ENCODE measurements at places on chromosomes 11 and 22.
A peak's percentile ranks its signal among the peaks of the same experiment; 100 is the strongest.

DNA sequence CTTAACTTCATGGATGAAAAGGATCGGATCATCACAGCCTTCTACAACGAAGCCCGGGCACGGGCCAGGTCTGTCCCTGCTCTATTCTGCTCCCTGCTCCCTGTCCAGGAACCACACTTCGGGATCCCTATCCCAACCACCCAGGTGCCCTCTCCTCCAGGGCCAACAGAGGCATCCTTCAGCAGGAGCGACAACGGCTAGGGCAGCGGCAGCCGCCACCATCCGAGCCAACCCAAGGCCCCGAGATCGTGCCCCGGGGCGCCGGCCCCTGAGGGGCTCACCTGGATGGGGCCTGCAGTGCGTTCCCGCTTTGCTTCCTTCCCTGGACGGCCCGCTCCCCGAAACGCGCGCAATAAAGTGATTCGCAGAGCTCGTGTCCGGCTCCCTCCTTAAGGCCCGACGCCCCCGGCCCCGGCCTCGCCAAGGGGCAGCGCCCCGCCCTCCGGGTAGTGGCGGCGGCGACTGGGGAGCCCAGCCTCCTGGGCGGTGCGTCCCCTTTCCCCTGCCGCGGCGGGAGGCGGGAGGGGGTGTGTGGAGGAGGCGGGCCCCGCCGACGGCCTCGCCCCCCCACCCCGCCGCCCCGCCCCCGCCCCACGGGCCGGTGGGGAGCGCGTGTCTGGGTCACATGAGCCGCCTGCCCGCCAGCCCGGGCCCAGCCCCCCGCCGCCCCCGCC is at the start of gene VEGFB:
TSS of gene VEGFB (plus strand) at position 672 of the 674 bp plus-strand sequence. CDS start 250 bp downstream, outside the sequence.
- no peaks in the 10 kb centered on the region for H3K27me3 ChIP-seq
- H3K4me1 ChIP-seq, result peaks cover 88% of the 10 kb centered on the region
- peaks cover 47% of the 10 kb centered on the region for H3K36me3 ChIP-seq
- DNase-seq, result peak; percentile 63
- H3K4me3 ChIP-seq, result peak within 1 kb of the TSS; percentile 95

DNA sequence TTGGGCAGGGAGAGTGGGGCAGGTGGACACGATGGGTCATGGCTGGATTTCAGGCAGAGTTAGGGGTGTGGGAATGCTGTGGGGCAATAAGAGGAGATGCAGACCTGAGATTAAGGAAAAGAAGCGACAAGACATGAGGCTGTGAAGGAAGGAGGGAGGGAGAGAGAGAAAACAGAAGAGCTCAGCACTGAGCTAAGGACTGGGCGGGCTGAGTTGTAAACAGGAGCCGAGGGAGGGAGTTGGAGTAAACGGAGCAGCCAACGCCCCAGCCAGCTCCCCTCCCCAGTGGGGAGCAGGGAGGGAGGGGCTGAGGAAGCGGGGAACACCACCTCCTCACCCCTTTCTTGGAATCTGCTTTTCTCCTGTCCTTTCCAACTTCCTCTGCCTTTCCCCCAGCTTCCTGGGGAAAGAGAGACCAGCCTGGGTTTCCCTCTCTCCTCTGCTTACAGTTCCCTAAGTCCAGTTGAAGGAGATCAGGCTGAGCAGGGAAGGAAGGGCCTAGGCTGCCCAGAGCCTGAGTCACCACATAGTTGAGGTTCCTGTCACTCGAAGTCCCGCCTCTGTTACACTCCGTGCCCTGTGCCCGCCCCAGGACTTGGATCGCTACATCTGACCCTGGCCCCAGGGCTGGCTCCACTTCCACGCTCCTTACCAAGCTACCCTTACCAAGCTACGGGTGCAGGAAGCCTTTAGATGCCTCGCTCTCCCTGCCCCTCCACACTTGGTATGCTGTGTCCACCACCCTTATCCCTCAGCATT is 6.7 kb upstream of the AHNAK start:
- H3K36me3 ChIP-seq, result peaks cover 11% of the 10 kb centered on the region
- H3K27ac ChIP-seq, result peak overlapping the region; percentile 98
- peaks cover 75% of the 10 kb centered on the region for H3K4me1 ChIP-seq
- DNase-seq, result no peak

DNA sequence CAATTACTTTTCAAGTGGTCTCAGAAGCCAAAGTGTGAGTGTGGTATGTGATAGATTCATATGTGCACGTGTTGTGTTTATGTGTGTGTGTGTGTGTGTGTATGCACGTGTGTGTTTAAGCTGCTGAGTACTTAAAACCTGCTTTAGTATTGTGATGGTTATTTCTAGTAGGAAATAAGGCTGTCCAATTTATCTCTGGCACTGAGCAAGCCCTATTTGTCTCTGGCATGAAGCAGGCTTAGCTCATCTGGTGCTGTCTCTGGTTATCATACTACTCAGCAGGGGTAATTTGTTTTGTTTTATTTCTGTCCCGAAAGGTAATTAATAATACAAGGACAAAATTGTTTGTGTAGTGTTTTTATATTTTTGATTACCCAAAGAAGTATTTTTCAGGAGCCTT is 333.7 kb downstream of the FAT3 start:
- no peak for DNase-seq
- H3K36me3 ChIP-seq, result no peaks in the 10 kb centered on the region
- no peak overlapping the region for H3K4me3 ChIP-seq
- no peaks in the 10 kb centered on the region for H3K4me1 ChIP-seq
- no peak overlapping the region for H3K27ac ChIP-seq

DNA sequence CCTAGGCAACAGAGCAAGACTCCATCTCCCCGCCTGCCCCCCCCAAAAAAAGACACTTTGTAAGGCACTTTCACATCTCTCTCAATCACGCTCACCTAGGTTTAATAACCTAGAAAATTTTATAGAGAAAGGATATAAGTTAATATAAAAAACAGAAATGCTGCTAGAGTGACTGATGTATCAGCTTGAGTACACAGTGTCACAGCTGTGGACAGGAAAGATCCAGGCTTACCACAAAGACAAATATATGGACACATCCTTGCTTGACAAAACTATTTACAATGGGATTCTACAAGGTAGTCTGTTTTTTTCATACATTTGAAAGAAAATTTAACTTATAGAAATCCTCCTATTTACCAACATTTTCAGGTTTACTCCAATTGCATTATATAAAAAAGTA is 96.7 kb downstream of the ABTB2 start:
- DNase-seq, result no peak
- peaks cover 16% of the 10 kb centered on the region for H3K4me1 ChIP-seq
- H3K36me3 ChIP-seq, result peaks cover 22% of the 10 kb centered on the region
- no peaks in the 10 kb centered on the region for H3K27me3 ChIP-seq

DNA sequence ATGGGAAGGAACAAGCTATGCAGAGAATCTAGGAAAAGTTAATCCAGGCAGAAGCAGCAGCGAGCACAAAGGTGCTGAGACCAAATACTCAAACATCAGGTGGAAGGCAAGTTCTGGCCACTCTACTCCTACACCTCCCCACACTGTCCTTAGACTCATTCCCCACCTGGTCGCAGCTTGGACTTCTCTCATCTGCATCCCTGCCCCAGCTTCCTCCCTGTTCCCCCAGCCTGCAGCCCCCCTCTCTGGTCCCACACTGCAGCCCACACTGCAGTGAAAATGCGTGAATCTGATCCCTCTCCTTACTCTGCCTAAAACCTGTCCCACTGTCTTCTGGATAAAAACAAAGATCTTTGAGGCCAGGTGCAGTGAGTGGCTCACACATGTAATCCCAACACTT is 9.1 kb downstream of the TPBGL start:
- no peaks in the 10 kb centered on the region for H3K36me3 ChIP-seq
- DNase-seq, result no peak
- peaks cover 39% of the 10 kb centered on the region for H3K27me3 ChIP-seq
- H3K27ac ChIP-seq, result no peak overlapping the region
- no peak overlapping the region for H3K4me3 ChIP-seq

DNA sequence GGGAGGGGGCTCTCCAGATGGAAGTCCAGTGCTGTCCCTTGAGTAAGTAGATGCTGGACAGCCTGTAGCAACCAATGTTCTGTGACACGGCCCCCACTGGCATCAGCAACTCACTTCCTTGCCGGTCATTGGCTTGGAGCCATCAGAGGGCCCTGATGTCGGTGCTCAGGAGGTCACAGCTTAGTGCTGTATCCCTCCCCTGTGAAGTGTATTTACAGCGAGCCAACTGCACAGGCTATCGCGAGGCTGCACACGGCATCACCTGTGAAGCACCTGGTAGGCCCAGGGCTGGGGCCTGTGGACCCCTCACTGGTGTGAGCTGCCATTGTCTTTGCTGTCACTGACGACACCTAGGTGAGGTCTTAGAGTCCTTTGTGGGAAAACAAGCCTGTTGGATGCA is 13.4 kb upstream of the ACR start:
- no peaks in the 10 kb centered on the region for H3K27me3 ChIP-seq
- no peak overlapping the region for H3K4me3 ChIP-seq
- DNase-seq, result no peak
- H3K36me3 ChIP-seq, result no peaks in the 10 kb centered on the region
- no peak overlapping the region for H3K27ac ChIP-seq

- no peaks in the 10 kb centered on the region for H3K4me1 ChIP-seq
- no peak for DNase-seq
- H3K27ac ChIP-seq, result no peak overlapping the region
- H3K36me3 ChIP-seq, result no peaks in the 10 kb centered on the region
Observed at GRCh38 chr11:101866619-101867491, 48.0 kb upstream of the CEP126 start.

GRCh38 chr11:120912504-120912903 is 111.4 kb upstream of the TBCEL start:
- H3K27me3 ChIP-seq, result peaks cover 20% of the 10 kb centered on the region
- H3K4me1 ChIP-seq, result no peaks in the 10 kb centered on the region
- no peak for DNase-seq
- H3K27ac ChIP-seq, result no peak overlapping the region
- no peaks in the 10 kb centered on the region for H3K36me3 ChIP-seq

DNA sequence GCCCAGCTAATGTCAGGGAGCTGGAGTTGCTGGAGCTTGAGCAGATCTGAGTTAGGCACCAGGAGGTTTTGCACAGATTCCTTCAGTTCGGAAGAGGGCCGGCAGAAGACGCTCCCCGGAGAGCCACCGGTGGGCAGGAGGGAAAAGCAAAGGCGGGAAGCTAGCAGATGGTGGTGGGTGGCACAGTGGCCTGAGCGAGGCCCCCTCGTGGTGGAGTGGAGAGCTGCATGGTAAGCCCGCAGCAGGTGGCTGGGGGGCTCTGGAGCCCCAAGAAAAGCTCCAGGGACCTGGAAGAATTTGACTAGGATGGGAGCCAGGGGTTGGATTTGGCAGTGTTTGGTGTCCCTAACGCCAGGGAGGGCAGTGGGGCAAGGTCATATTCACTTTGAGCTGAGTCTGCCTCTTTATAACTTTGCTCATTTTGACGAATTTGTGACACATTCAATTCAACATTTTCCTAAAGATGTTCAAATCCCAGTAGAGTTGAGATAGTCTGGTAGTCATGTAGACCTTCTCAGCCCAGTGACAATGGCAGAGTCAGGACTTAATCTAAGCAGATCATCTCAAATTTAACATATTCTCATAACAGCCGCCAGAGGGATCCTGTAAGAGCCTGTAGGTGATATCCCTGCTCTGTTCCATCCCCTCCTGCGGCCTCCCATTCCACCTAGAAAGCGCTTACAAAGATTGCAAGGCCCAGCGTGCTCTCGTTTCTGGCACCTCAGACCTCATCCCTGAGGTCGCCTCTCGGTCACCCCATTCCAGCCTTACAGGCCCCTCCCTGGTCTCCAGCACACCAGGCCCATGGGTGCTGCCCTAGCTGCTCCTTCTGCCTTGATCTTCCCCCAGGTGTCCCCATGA is 57.9 kb downstream of the TRIM29 start:
- H3K4me1 ChIP-seq, result peaks cover 3% of the 10 kb centered on the region
- no peak for DNase-seq

DNA sequence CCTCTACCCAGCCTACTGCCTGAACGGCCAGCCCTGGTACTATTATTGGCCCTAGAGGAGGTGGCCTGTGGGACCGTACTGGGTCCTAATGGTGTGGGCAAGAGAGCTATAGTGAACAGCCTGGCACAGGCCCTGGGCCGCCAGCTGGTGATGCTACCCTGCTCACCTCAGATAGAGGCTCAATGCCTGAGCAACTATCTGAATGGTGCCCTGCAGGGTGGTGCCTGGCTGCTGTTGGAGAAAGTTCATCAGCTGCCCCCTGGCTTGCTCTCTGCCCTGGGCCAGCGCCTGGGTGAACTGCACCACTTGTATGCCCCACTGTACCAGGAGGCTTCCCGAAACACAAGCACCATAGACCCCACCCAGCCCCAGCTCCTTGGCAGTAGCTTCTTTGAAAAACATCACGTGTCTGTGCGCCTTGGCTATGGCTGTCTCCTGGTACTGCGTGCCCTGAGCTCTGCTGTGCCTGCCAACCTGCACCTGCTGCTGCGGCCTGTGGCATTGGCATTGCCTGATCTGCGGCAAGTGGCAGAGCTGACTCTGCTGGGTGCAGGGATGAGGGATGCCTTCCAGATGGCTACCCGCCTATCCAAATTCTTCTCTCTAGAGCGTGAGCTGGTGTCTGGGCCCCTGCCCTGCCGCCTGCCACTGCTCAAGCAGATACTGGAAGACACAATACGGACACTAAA is 49.0 kb downstream of the DNHD1 start:
- H3K27ac ChIP-seq, result no peak overlapping the region
- H3K4me3 ChIP-seq, result no peak overlapping the region
- H3K4me1 ChIP-seq, result no peaks in the 10 kb centered on the region
- H3K27me3 ChIP-seq, result no peaks in the 10 kb centered on the region
- H3K36me3 ChIP-seq, result peaks cover 29% of the 10 kb centered on the region

DNA sequence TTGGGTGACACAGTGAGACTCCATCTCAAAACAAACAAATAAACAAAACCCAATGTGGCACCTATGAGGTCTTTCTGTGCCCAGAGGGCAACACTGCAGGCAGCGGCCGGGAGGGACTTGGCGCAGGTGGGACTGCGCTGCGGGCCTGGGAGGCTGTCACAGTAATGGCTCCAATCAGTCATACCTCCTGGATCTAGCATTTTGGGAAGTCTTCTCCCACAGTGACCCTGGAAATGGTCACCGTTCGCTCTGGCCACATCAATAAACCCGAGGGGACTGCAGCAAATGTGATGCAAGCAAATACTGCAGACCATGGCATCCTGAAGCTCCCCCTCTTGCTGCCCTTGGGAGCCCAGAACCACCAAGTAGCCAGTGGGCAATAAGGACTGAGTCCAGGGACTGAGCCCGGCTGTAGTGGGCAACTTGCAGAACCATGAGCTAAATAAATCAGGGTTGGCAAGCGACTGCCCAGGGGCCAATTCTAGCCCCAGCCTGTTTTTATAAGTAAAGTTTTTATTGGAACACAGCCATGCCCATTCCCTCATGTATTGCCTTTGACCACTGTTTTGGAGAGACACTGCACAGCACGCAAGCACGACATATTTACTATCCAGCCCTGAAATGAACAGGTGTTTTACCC is 15.4 kb downstream of the SHANK2 start:
- no peak overlapping the region for H3K27ac ChIP-seq
- H3K4me3 ChIP-seq, result no peak overlapping the region
- peaks cover 42% of the 10 kb centered on the region for H3K27me3 ChIP-seq

- H3K4me3 ChIP-seq, result no peak overlapping the region
- H3K36me3 ChIP-seq, result no peaks in the 10 kb centered on the region
- no peaks in the 10 kb centered on the region for H3K27me3 ChIP-seq
- DNase-seq, result no peak
Observed at GRCh38 chr22:49461674-49462073, 366.0 kb downstream of the BRD1 start.

Data from stimulated activated naive B cell treated with anti-CD40 and anti-IgM and Interleukin-4, amounts not matched to agents 10 μg/mL and 1 μg/mL and 100 μg/mL, for 72 hours (primary cell).